Fibroblast of upper back skin (primary cell): ENCODE measurements at places on chromosomes 2 and 18.
A peak's percentile ranks its signal among the peaks of the same experiment; 100 is the strongest.

- DNase-seq: peak; percentile 63
Measured at GRCh38 chr2:88590998-88591613, 36.2 kb downstream of the EIF2AK3 start.

- peak; percentile 80 for DNase-seq
Measured at GRCh38 chr2:120749506-120750431, 14.1 kb downstream of the GLI2 start.

DNA sequence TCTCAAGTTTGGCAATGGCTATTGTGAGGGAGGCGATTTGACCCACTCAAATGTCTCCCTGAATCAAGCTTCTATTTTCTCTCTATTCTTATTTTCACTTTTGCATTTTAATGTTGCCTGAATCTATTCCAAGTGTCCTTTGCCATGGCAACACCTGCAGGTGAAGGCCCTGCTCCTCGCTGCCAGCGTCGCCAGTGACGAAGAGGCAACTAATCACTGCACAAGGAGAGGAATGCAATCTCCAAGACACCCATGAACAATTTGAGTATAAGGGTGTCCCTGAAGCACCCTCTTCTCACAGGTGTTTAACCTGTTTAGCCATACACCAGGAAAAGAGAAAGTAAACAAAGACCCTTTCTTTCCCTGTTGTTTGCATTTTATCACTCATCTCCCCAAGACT is 165.6 kb upstream of the VRK2 start:
- DNase-seq: no peak

DNA sequence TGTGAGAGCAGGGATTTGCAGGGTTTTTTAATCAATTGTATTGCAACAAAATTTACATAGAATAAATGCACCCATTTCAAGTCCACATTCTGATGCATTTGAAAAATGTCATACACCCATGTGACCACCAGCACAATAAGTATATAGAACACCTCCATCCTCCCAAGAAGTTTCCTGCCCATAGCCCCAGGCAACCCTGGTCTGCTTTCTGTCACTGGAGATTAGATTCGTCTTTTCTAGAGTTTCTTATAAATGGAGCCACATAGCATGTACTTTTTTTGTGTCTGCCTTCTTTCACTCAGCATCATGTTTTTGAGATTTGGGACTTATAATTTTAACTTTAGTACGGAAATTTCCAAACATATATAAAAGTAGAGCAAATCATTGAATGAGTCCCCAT is 127.2 kb upstream of the EPAS1 start:
- DNase-seq: no peak

- DNase-seq: no peak
Measured at GRCh38 chr2:227428731-227429285, 41.1 kb upstream of the SCYGR1 start.

GRCh38 chr2:207078186-207078798 is 87.5 kb downstream of the KLF7 start:
- DNase-seq: no peak

GRCh38 chr2:83602753-83603152 is 856.3 kb downstream of the SUCLG1 start:
- DNase-seq: no peak
